ENCODE measurements at places on chromosomes 13 and 19. TPM values are rescaled to one million over a fixed set of nuclear protein-coding genes. Genes with fewer than 3 reads are reported as not detected.

DNA sequence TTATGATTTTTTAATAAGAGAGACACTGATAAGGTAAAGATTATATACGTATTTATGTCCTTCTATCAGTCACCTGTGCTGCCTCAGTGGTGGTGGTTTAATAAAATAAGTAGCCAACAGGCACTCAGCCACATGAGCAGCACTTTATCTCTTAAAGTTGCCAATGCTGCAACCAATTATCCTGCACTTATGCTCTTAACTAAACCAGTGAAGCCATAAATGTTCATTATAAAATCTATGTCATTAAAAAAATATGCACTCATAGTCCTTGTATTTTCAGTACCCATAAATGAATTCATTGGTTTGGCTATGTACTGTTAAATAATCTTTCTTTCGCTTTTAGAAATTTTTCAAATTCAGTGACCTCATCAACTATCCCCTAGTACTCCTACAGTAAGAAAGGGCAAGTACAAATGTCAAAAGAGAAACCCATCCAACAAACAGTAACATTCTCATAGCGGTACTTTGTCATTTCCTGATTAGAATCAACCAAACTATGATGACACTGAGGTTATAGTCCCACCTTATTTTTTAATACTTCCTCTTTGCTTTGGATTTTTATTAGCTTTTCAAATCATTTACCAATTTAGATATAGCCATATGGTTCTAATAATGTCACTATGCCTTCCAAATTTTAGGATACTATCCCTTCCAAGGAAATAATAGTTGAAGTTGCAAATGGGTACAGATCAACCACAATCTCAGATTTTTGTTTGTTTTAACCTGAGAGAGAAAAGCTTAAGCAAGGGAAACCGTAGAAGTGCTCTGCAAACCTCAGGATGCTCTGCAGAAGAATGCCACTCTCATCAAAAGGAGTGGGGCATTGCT lies 190.9 kb downstream of the KLF12 start:
- no peak for DNase-seq

- no peak for DNase-seq
Observed at GRCh38 chr19:1420590-1420989, 13.2 kb downstream of the DAZAP1 start.

GRCh38 chr19:46475986-46476385 lies 4.6 kb upstream of the PNMA8A start:
- DNase-seq: no peak

NRTN gene
- 0.47 TPM for polyA plus RNA-seq

ZNF610 gene
- 5.4 TPM for polyA plus RNA-seq

TUBB4A gene
- polyA plus RNA-seq: 0.16 TPM

DNA sequence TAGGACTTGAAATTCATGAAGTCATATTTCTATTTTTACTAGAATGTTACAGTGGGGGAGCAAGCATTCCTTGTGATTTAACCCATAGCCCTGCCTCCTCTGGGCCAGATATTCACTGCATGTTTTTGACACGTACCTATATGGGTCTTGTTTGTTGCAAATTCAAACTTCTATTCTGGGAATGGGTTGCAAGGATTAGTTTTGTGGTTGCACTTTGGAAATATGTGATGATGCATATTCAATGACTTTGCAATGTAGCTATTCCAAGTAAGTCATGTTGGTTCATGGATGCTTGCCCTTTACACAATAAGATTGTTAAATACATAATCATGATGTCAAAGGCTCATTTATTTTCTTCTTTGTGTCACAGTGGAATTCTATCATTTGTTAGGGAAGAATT lies 440.8 kb downstream of the TDRD3 start:
- DNase-seq: no peak

GRCh38 chr13:113788413-113789135 lies 29.5 kb downstream of the TMEM255B start:
- no peak for DNase-seq

DNA sequence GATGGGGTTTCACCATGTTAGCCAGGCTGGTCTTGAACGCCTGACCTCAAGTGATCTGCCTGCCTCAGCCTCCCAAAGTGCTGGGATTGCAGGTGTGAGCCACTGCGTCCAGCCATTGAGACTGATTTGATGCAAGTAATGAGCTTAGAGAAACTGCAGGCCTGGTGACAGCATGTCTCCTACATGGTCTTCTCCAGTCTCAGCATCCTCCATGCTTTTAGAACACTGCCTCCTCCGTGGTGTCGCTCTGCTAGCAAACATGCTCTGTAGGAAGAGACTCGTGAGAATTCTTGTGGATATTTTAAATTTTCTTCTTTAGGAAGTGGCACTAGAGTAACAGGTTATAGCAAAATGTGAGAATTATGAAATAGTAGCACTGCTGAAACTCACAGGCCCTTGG lies 37.1 kb downstream of the TPT1 start:
- DNase-seq: no peak

DNA sequence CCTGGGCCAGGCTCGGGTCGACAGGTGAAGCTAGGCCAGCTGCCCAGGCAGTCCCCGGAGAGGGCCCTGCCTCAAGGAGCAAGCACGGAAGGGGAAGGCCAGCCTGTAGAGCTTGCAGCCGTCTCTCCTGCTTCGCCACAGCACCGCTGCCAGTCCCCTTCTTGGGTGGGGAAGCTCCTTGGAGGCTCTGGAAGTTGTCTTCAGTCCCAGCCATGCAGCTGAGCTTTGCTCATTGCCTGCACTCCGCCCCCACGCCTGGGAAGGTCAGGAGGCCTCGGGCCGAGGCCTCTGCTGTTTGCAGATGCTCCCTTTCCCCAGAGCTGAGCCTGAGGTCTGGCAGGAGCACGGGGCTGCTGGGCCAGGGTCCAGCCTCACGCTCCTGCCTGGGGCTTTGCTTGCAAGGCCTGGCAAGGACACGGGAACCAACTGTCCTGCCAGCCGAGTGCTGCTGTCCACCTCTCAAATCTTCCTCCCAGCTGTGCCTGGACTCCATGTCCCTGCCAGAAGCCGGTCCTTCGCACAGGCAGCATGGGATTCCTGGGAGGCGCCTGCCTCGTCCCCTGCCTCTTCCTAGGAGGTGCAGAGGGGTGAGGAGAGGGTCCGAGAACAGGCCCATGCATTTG lies 13.3 kb downstream of the PLEKHF1 start:
- peak; percentile 92 for DNase-seq

GRCh38 chr19:14476673-14477401 lies 1.7 kb upstream of the PTGER1 start:
- peak; percentile 58 for DNase-seq

DNA sequence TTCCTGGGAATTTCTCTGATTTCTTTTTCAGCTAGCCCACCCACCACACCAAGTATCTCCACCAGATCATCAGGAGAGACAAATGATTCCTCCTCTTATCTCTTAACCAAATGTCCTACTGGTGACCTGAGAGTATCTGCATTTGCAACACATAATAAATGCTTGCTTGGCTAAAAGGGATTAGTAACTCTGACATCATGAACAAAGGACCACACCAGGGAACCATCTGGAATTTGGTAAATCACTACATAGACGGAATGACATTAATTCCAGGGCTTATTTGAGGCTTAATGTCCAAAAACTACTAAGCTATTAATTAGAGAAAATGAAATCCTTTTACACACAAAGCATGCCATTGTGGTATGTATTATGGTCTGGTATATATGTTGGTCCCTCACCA lies 139.0 kb downstream of the RAP2A start:
- DNase-seq: no peak

DNA sequence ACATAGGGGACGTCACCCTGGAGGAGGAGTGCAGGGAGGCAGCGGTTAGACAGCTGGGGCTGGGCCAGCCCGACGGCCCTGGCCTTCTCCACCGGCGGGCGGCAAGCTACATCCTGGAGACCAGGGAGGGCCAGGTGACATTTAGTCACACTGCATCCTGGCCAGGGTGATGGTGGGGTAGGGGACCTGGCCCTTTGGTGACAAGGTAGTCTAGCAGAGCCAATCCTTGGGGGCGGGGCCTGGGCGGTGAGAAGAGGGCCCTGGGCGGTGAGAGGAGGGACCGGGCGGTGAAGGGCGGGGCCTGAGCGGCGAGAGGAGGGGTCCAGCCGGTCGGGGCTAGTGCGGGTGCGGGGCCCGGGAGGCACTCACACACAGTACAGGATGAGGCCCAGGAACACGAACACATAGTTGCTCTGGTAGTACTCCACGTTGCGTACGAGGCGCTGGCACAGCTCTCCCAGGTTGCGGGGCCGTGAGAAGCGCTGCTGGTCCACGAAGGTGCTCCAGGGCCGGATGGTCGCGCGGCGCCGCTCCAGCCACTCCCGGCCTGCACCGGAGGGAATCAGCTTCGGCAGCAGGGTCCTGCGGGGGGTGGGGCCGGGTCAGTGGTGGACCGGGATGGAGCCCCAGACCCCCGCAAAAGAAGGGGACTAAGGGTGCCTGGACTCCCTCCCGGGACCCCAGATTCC lies 610 bp downstream of the RABAC1 start:
- peak; percentile 94 for DNase-seq

HIPK4 gene
- 1.7 TPM for polyA plus RNA-seq

DNA sequence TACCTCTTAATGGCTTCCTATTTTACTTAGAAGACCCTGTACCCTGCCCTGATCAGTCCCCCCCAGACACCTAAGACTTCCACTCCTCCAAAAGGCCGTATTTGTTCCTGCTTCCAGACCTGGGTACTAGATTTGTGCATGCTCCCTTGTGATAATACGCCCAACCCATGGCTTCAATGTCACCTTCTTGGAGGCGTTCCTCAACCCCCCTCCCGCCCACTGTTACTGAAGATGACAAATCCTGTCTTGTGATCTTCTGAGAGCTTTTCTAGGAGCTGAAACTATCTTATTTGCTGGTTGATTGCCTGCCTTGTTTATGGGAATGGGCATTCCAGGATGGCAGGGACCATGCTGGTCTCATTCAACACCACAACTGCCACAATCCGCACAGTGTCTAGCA lies 9.4 kb downstream of the SLC25A23 start:
- no peak for DNase-seq

ZNF491 gene
- polyA plus RNA-seq: 5.0 TPM

ICAM5 gene
- 0.15 TPM for polyA plus RNA-seq

DNA sequence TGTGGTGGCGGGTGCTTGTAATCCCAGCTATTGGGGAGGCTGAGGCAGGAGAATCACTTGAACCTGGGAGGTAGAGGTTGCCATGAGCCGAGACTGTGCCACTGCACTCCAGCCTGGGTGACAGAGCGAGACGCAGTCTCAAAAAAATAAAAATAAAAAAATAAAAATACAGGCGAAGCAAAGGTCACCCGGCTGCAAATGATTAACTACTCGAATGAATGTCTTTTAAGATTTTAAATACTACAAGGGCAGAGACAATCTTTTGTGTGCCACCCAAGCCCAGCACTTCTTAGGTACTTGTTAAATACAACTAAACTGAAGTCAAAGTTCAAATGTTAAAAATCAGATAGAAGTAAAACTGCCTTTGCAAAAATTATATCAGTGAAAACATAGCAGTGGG lies 6.7 kb downstream of the LNX2 start:
- no peak for DNase-seq

BEST2 gene
- polyA plus RNA-seq: not detected

OSCAR gene
- polyA plus RNA-seq: 0.52 TPM

DNA sequence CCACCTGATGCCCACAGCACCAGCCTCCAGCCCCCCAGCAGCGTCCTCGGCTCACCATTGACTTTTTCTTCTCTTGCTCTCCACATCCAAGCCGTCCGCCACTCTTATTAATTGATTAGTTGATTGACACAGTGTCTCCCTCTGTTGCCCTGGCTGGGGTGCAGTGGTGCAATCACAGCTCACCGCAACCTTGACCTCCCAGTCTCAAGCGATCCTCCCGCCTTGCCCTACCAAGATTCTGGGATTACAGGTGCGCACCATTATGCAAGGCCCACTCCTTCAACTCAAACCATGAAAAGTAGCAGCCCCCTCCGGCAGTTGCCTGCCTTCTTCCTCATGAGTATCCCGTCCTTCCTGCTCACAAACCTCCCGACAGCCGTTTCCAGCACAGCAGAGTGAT lies 921 bp upstream of the TEX29 start:
- DNase-seq: no peak

NOVA2 gene
- polyA plus RNA-seq: 4.8 TPM

RNF225 gene
- polyA plus RNA-seq: not detected

ZNF556 gene
- 46.7 TPM for polyA plus RNA-seq

ANKRD24 gene
- 1.6 TPM for polyA plus RNA-seq

DNA sequence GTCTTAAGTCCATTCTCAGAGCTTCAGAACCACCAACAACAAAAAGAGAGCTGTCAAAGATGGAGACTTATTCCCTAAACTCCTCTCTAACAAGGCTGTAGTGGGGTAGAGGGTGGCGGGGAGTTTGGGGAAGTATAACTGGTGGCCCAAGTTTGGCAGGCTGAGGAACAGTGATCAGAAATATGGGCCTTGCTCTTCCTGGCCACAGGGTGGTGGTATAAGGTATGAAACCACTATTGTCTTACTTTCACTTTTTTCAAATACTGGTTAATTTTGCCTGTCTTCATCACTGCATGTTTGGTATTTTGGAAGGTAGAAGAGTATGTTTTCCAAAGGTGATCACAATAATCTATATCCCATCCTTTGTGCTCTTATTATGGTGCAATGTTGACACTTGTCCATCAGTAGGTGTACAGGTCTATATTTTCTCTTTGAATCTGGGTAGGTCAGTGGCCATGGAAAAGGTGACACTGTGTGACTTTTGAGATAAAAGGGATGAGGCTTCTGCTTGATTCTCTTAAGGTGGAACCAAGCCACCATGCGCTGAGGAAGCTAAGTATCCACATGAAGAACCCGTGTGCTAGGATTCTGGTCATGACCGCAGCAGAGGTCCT lies 23.2 kb upstream of the GPC5 start:
- no peak for DNase-seq

Data from muscle of back (tissue), 13 donors.